ENCODE measurements at places on chromosomes 16 and 17.

GRCh38 chr17:48037036-48037837, at the start of gene COPZ2:
COPZ2 (minus strand) TSS chr17:48037797; CDS start chr17:48037777, 20 bp downstream.
- no peak for DNase-seq

DNA sequence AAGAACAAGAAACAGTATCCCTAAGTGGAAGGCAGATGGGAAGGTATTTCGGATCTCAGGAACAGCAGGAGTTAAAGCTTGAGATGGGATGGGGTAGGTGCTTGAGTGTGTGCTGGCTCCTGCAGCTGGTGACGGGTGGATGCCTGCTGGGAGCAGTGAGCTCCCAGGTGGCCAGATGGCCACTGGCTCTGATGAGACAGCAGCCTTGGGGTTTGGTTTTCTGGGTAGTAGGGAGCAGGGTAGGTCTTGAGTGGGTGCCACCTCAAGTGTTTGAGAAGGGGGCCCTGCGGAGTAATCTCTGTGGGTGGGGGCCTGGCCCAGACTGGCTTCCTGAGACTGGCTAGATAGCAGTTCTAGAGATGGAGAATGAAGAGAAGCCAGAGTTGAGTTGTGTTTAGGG, 10.3 kb downstream of the EPN2 start:
- no peak for DNase-seq

DNA sequence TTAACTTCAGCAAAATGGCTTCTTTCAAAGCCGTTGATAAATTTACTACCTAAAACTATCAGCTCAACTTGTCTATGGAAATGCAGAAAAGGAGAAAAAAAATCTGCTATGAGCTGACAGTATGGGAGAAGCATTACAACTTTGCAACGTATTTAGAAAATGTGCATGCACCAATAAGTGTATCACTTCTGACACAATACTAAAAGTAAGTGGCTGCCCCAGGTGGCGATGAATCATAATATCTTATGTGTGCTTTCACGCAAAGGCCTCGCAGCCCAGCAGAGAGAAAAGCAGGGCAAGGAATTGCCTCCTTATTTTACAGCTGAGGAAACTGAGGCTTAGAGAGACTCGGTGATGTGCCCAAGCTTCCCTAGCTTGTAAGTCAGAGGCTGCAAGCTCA, 101.8 kb downstream of the SALL1 start:
- no peak for DNase-seq

- DNase-seq: no peak
Measured at GRCh38 chr17:18159551-18160120, 24.0 kb upstream of the ALKBH5 start.

DNA sequence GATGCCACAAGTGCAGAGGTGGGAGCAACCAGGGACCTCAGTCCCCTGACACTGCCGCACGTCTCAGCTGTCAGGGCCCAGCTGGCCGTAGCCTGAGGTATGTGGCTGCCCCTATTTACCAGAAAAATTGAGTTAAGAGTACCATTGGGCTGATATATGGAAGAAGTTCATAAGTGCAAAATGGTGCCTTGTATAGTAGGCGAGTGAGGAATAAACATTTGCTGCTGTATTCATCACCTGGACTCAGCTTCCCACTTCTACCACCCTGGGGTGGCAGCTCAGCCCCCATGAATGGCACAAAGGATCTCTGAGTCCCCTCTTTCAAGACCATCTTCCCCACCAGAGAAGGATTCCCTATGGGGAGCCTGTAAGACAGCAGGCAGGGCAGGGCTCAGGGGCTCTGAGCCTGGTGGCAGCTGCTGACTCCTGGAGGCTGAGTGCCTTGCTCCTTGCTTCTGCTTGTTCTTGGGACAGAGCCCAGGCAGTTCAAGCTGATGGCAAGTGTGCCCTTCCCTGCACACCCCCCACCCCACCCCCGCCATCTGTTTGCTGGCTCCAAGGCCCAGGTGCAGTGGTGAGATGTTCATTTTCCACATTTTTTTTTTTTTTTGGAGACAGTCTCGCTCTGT, 29.0 kb downstream of the TRPV2 start:
- DNase-seq: no peak

DNA sequence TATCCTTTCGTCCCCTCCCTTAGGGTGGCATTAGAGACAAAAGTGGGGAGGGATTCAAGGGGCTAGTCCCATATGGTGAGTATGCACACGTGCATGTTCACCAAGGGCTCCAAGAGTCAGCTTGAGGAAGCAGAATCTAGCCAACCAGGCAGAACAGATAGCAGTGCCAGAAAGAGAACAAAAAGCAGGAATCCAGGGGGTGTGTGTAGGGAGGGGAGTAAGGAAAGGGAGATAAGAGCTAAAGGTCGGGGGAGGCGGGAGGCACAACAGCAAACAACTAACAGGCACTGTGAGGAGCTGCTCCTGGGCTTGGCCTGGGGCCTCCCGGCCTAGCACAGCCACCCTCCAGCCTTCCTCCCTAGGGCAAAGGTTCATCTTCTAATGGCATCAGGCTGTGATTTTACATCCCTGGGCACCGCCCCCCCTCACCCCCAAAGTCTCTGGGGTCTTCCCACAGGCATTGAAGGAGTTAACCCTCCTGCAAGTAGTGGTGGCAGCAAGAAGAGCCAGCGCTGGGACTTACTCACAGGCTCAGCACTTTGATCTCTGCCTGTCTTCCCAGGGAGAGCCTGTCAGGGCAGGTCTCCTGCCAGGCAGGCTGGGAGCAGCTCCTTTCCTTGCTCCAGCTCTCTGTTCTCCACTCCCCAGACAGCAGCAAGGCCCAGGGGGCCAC, 12.4 kb upstream of the SUPT4H1 start:
- no peak for DNase-seq

DNA sequence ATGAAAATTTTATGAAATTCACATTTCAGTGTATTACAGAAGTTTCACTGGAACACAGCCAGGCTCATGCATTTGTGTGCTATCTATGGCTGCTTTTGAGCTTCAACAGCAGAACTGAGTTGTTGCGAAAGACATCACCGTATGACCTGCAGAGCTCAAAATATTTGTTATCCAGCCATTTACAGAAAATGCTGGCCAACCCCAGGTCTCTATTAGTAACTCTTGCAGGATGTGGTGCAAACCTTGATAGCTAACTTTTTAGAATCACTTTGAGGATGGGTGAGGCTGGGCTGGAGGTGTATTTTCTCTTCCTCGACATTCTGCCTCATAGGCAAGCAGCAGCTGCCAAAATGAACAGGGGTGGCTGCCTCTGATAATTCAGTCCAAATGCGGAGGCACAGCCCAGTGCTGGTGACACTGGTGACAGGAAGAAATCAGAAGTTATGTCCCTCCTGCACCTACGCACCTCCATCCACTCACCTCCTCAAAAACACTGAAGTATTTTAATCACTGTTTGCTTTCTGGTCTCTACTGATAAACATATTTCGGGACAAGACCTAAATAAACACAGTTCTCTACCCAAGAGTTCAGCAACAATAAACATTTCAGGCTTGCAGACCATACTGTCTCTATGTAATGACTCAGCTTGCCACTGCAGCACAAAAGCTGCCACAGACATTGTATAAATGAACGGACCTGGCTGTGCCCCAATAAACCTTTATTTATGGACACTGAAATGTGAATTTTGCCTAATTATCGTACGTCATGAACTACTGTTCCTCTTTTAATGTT, 28.5 kb downstream of the ARHGAP17 start:
- no peak for DNase-seq

DNA sequence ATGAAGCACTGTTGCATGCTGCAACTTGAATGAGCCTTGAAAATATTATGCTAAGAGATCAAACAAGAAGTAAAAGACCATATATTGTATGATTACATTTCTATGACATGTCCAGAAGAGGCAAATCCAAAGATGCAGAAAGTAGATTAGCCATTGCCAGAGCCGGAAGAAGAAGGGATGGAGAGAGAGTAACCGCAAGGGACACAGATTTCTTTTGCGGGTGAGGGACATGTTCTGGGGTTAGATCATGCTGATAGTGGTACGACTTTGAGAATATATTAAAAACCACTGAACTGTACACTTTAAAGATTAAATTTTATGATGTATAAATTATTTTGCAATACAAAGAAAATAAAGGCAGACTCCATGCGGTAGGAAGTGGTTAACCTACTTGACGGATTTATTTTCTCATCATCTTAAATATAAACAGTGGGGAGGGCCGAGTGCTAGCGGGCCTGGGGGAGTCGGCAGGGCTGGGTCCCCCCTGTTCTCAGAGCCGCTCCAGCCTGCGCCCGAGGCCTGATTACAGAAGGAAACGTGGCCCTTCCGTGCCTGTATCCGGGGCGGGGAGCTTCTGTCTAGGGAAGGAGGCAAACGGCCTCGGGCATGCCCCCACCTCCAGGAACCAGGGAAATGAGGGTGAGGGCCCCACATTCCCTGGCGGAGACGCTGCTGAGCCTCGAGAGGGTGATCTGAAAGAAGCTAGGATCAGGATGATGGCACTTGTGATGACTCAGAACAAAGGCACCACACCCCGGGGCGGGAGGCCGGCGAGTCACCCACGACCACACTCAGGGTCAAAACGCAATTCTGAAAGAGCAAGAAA, 48.0 kb downstream of the SHCBP1 start:
- DNase-seq: no peak

GRCh38 chr16:57617604-57618111, 10.8 kb upstream of the ADGRG1 start:
- DNase-seq: no peak

GRCh38 chr17:37180376-37180775, 195.4 kb upstream of the C17orf78 start:
- no peak for DNase-seq

- no peak for DNase-seq
Measured at GRCh38 chr16:64406770-64407181, 715.1 kb downstream of the CDH11 start.

All from right renal cortex interstitium (tissue), 3 donors.